ENCODE measurements at places on chromosomes 2 and 18.

DNA sequence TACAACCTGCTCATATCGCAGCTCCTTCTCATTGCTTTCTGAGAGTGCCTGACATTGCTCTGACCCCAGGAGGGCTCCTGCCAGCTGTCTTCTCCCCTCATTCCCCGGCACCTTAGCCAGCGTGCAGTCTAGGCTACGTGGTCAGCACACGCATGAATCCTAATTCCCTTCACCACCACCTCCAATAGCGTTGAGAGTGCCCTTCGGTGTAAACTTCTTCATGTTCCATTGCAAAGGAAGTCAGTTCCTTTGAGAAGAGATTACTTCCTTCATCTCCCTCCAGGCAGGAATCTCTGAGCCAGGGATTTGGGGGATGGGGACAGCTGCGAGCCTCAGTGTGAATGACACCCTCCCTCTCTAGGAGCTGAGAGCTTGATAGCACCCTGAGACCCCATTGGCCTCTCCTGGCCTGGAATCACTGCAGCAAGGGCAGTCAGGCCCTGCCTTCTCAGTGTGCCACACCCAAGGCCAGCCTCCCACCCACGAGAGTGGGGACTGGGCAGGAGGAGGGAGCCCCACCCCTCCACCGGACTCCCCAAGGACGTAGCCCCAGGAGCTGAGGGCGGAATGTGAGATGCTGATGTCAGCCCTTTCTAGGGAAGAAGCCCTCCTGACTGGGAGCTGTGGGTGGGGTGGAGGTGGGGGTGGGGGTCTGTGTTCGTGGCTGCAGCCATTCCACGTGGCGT, 53.4 kb downstream of the SLC66A2 start:
- no peak for DNase-seq

DNA sequence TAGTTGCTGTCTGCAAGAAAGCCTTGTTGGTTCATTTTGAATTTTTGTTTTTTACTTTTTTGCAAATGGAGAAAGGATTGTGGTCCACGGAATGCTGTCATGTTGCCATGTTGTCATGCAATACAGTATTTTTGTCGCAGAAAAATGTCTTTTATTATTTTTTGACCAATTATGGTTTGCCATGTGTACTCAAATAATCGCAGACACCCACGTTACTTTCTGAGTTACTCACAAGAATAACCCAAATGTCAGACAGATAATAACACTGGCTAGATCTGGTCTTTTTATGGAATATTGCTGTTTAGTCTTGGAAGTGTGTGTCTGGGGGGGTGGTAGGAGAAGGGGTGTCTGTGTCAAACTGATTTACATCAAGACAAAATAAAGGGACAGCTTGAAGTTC, 188.9 kb downstream of the LTBP1 start:
- no peak for DNase-seq

- DNase-seq, result no peak
These were observed 61.2 kb downstream of the KCNE4 start for GRCh38 chr2:223113161-223113560.

GRCh38 chr2:115825912-115826311, 1383.5 kb downstream of the DPP10 start:
- DNase-seq, result no peak

DNA sequence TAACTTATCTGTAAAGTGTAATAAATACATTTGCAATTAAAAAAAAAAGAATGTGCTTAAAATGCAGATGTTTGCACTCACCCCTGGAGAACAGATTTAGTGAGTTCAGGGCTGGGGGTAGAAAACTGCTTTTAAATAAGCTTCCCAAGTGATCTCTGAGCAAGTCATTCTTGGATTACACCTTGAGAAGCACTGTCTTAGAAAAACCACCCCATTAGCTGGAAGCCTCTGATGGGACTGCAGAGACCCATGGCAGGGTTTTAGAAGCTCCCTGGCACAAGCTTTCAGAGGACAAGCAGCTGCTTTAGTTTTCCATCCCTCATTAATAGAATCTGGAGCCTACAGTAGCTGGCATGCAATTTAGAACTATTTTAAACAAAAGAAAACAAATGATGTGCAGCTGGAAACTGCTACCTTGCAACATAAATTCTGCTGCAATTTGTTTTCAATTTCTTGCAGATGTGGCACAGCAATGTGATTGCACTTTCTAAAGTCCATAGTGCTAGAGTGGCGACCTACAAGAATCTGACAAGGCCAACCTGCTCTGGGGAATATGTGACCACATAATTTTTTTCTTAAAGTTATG, 141.5 kb downstream of the CDC42EP3 start:
- no peak for DNase-seq

DNA sequence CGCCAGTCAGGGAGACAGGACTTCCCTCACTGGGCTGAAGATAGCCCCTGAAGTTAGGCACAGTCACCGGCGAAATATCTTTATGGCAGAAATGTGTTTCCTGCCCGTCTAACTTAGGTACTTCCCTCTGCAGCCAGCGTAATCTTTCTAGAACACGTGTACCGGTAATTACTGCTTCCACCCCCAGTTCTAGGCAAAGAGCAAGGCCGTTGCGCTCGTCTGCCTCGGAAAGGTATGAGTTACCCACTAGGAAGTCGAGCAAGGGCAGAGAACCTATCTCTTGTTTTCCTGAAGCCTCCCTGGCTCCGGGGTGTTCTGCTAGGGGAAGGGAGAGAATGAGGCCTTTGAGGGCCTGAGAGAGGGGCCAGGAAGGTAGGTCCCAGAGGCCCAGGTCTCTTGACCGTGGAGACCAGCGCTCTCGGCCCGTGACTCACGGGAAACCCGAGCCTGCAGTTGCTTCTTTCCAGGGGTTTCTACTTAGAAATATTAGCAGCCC, 70.0 kb downstream of the TWSG1 start:
- DNase-seq, result no peak

GRCh38 chr2:69997015-69997830, 35.8 kb upstream of the ASPRV1 start:
- no peak for DNase-seq

DNA sequence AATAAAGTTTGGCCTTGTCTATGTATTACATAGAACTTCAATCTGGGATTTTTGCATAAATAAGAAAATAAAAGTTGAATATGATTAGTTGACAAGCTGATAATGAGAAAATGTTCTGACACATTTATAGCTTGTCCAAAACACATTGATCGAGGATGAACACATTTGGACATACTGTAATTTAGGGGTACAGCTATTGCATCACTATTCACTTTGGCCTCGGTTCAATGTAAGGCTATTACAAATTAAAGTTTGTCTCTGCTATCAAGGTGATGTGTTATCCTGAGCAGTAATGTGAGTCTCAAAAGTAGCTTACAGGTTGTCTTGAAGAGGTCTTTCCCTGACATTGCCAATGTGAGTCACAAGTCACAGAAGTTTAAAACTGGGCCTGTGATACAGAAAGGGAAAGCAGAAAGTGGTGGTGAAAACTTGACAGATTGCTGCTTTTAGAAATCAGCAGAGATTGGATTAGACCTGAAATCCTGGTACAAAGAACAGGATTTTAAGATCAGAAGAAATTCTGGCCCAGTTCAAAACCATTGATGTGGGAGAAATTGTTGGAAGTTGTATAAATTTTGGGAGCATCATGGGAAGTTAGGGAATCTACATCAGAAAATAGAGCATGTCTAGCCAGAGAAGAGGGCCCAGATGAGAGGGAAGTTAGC, 674.1 kb downstream of the NYAP2 start:
- DNase-seq, result no peak

GRCh38 chr18:55781481-55781957, 193.5 kb upstream of the TCF4 start:
- peak; percentile 51 for DNase-seq

GRCh38 chr18:26555804-26556553, 7.6 kb upstream of the KCTD1 start:
- no peak for DNase-seq

GRCh38 chr18:25832001-25832604, 258.3 kb downstream of the SS18 start:
- DNase-seq, result peak; percentile 37

DNA sequence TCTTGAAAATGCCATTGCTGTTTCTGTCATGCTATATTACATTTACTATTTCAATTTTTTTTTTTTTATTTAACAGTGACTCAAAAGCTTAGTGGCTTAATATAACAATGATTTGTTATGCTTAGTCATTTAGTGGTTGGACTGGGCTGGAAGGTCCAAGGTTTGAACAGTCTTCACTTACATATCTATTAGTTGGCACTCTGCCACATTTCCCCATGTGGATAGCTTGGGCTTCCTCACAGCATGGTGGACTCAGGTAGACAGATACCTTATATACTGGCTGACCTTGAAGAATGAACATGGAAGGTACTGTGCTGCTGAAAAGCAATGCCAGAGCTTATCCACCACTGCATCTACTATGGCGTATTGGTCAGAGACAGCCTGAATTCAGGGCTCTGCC, 909.5 kb upstream of the SOX11 start:
- no peak for DNase-seq

DNA sequence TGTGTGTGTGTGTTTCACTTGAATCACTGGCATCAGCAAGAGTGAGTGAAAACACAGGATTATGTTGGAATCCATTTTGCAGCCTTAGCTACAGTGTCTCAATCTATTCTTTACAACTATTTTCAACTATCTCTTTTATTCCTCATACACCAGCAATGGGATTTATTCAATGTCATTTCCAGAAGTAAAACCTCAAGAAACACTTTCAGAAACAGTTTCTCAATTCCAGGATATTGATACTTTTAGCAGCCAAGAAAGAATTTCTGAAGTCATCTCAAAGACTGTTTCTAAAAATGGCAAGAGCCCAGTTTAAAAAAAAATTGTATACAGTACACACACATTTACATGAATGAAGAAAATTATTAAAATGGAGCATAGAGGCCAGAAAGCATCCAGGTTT, 171.6 kb downstream of the FIGN start:
- DNase-seq, result no peak

GRCh38 chr2:17416884-17417391, 101.3 kb downstream of the RAD51AP2 start:
- DNase-seq, result no peak

- no peak for DNase-seq
These were observed 1438.0 kb upstream of the ZEB2 start for GRCh38 chr2:145957929-145958328.

GRCh38 chr2:238727585-238728329, 120.1 kb upstream of the TWIST2 start:
- no peak for DNase-seq

GRCh38 chr18:70127359-70127758, 78.1 kb downstream of the RTTN start:
- no peak for DNase-seq

GRCh38 chr18:72762515-72763122, 105.2 kb downstream of the NETO1 start:
- DNase-seq, result no peak

- DNase-seq, result no peak
These were observed 42.5 kb downstream of the ZEB2 start for GRCh38 chr2:144477281-144477956.

DNA sequence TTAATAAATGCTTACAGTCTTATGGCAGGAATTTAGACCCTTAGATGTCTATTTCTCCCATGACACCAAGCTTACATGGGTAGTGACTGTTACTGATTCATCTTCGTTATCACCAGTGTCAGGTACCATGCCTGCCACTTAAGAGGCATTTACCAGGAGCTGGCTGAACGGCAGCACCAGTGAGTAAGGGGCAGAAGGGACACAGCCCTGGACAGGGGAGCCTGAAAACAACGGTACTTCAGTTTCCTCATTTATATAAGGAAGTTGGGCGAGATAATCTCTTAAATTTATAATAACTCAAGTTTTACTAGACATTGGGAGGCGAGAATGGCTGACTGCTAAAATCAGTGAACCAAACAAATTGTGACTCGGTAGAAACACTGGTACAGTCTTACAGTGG, 1.2 kb downstream of the COA5 start:
- DNase-seq, result no peak

- DNase-seq, result no peak
These were observed 26.1 kb upstream of the SEMA4C start for GRCh38 chr2:96895746-96896651.

DNA sequence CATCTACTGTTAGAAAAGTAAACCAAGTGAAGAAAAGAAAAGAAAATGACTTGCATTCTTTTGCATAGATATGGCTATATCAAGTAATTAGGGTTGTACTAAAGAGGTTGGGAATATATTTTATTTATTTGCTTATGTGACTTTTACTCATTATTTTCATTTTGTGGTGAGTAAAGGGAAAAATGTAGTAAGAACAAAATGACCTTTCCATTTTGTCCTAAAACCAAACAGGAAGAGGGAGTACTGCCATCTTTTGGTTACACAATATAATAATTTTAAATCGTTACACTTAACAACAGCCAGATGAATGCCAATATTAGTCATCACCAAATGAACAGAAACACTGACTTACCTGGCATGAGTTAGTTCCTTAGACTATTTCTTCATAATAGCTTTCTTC, 47.3 kb upstream of the NDUFV2 start:
- no peak for DNase-seq

GRCh38 chr2:121346407-121346806, 61.4 kb upstream of the TFCP2L1 start:
- DNase-seq, result no peak

GRCh38 chr2:202375033-202375608, 1.0 kb upstream of the BMPR2 start:
- peak; percentile 87 for DNase-seq

DNA sequence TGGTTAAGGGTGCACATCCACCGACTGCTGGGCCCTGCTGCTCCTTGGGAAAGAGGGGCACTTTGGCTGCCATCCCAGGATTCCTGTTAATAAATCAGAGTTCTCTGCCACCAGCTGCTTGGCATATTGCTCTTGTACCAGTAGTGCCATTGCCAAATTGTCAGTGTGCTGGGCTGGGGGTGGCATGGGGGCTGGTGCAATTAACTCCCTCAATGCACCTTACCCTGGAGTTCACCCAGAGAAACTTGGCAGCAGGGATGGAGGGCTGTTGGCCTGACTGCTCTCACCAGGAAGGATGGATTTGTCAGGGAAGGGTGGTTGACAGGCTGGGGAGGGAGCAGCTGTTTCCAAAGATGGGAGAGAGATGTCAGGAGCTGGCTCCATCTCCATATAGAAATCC, 94.6 kb upstream of the SKOR2 start:
- no peak for DNase-seq

GRCh38 chr18:37535968-37536367, 29.6 kb downstream of the CELF4 start:
- no peak for DNase-seq

DNA sequence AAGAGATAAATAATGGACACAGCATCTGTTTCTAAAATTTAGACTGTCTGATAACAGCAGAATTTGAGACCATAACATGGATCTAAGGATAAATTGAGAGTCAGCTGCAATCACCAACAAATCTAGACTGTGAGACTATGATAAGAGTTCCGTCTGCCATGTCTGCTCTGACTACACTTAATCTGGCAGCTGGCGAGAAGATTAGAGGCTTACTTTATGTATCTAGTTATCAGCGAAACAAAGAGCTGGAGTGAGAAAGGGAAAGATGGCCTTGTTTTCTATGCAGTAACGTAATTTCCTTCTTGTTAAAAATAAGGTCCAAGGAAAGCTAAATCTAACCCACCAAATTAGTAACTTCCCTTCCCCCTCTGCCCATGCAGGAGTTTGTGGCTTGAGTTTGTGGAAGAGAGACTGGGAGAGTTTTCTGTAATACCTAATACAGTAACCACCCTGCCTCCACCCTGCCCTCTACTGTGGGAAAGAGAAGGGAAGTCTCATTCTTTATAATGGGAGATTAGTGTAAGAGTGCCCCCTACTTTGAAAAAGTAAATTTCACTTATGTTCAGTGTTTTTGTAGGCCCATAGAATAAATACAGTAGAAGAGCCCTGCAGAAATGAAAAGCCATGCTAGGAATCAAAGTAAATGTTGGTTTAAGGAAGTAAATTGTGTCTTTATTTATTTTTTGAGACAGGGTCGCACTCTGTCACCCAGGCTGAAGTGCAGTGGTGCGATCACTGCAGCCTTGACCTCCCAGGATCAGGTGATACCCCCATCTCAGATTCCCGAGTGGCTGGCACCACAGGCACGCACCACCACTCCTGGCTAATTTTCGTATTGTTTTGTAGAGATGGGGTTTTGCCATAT, 27.5 kb downstream of the EML4 start:
- no peak for DNase-seq

All from right kidney (tissue), 9 donors.